ENCODE measurements at places on chromosomes 1 and 21.

DNA sequence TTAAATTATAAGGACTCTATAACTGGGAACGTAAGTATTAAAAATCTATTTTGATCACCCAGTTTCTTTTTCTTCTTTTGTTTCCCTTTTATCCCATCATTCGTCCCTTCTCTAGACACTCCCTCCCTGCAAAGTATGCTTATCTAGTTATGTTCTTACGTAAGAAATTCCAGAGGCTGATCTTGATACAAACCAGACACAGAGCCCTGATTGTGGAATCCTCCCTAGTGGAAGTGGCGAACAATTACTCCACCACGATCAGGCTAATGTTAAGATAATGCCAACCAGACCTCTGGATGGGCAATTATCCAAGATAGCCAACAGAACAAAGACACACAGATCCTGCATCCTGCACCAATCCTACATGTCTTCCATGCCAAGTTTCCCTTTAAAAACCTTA lies 1557.4 kb downstream of the PLA2G4A start:
- no peak for DNase-seq

DNA sequence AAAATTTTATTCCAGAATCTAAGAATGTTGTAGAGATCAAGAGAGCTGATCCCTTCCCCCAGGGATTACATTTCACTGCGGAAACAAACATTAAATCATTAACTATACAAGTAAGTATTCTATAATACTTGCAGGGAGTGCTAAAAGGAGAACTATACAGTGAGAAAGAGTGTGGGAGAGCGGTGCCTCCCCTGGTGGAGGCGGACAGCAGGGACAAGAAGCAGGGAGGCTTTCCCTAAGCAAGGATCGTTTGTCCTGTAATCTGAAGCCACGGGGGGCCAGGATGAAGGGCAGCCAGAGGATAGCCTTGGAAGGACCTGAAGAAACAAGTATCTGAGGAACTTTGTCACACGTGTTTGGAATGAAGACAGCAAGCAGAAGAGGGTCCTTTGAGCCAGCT lies 40.1 kb downstream of the SLC9C2 start:
- no peak for DNase-seq

- no peak for DNase-seq
Observed at GRCh38 chr21:33309778-33310177, 15.0 kb upstream of the IFNAR1 start.

DNA sequence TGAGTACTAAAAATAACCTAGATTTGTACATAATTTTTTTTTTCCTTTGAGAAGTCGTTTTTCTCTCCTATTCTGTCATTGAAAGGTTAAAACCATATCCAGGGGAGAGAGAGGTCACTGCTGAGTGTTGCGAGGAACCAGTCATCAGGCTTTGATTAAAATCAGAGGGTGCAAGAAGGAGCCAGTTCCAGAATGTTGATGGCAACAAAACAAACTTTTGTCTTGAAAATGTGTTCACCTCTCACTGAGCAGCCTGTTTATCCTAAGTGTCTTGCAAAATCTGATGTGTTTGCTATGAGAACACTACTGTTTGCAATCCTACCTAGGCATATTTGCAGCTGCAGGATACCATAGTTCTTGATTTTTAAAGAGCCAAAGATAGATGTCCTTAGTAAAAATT lies 25.9 kb downstream of the PTGFR start:
- DNase-seq: no peak

- no peak for DNase-seq
Observed at GRCh38 chr1:169999761-170000160, 74.7 kb downstream of the KIFAP3 start.

DNA sequence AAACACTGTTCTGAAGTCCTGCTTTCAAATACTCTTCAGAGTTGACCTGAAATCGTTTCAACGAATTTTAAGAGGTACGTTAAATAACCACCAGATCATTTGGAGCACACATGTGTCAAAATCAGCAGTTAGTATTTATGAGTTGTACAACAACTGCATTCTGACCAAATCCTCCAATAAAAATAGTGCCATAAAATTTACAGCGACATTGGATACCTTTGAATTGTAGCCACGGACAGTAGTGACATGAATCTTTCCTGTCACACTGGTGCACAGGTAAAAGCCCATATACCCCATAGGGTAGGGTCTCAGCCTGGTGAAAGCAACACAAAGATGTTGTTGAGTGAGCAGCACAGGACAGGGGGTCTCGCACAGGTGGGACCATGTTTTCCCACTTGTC lies 121.5 kb downstream of the CLIC6 start:
- DNase-seq: no peak

DNA sequence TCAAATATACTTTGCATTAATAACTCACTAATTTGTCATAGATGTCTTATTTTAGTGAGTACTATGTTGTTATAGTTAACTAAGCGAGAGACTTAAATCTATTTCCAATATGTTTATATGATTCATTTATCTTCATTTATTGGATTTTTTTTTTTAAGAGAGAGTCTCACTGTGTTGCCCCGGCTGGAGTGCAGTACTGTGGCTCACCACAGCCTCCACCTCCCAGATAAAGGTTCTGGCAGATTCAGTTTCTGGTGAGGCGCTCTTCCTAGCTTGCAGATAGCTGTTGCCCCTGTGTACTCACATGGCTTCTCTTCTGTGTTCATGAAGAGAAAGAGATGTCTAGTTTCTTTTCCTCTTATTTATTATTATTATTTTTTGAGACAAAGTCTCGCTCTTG lies 43.9 kb downstream of the SNRPE start:
- no peak for DNase-seq

- no peak for DNase-seq
Observed at GRCh38 chr1:78755986-78756385, 106.4 kb downstream of the IFI44 start.

- DNase-seq: no peak
Observed at GRCh38 chr1:224779536-224779935, 149.9 kb upstream of the DNAH14 start.

GRCh38 chr1:86596741-86597290 lies 49.9 kb downstream of the CLCA4 start:
- no peak for DNase-seq

- DNase-seq: no peak
Observed at GRCh38 chr1:43445606-43446387, 7.9 kb downstream of the HYI start.

GRCh38 chr1:89725631-89726030 lies 92.7 kb downstream of the LRRC8C start:
- no peak for DNase-seq

GRCh38 chr1:22721122-22721873 lies 10.7 kb downstream of the EPHB2 start:
- DNase-seq: no peak

- DNase-seq: no peak
Observed at GRCh38 chr1:212752934-212753497, 38.6 kb downstream of the NSL1 start.

- DNase-seq: no peak
Observed at GRCh38 chr1:211684791-211685190, 9.4 kb upstream of the NEK2 start.

DNA sequence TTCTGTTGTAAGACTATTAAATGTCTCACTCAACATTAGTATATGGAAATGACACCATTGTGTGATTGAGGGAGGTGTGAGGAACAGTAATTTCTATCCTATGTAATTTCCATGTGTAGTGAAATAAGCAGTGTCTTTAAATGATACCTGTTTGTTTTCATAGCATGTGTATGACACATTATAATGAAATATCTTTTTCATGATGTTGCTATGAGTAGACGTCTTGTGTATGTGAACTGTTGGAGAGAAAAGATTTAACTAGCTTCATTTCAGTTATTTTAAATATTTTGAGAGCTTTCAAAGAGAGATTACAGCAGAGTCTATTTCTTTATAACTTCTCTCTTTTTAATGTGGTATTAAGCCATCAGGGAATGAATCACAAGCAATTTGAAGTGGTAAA lies 71.5 kb upstream of the QSOX1 start:
- no peak for DNase-seq
